Motor neuron (in vitro differentiated cells): ENCODE measurements at places on chromosomes 11 and 22.

DNA sequence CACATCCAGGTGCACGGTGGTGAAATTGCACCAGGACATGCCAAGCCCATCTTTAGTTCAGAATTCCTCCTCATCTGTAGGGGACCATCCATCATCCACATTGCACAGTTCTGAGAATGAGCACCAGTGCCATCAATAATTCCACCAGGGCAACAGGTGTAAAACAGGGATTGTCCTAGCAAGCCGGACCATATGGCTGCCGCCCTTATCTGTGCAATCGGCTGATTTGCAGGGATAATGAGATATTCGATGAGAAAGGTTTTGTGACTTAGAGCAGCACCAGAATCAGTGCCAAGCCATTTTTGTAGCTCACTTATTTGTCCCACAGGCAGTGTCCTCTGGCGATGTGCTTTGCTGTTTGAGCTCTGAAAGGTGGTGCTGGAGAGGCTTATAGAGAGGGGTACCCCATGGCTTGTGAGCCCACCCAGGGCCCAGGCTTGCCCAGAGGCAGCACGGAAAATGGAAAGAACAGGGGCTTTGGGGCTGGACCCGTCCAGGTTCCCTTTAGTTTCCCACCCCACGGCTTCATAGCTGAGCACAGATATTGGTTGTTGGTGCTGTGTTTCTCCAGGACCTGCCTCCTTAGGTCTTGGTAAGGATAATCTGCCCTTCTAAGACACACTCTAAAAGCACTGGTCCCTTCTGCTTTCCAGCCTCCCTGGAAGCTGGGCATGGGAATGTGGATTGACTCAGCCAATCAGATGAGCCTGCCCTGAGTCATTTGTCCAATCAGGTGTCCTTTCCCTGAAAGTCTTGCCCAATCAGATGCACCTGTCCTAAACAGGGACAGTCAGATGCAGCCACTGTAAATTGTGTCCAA lies 84.0 kb upstream of the SHANK2 start:
- ATAC-seq, result no peak

- no peak for ATAC-seq
Measured at GRCh38 chr11:20926799-20927540, 257.6 kb downstream of the NELL1 start.

DNA sequence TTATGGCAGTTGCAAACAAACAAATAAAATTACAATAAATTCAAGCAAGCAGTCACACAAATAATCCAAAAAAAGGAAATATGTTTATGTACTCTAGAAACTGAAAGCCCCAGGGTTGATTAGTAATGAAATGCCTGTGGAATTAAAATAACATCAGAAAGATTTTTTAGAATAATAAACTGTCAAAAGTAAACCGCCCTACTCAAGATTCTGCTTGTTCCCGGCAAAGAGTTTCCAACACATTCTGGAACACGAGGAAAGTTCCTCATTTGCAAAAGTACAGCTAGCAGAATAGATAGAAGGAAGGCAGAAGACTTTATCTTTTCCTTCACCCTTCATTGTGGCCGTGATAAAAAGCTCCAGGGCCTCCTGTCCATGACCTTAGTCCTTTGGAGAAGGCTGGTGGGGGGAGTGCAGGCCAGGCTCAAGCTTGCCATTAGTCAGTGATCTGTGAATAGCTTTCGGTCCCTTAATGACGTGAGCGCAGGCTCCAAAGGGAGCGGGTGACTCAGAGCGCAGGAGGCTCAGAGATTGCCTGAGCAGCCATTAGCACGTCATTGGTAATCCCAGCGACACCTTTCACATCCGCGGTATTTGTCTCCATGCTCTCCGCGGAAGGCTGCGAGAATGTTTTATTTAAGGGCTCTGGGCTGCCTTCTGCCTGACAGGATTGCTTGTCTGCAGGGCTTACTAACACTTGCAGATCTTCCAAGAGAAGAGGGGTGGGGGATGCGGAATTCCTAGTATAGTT lies 458.3 kb downstream of the METTL15 start:
- ATAC-seq, result peak; percentile 100

- no peak for ATAC-seq
Measured at GRCh38 chr11:69924308-69925161, 105.3 kb upstream of the FGF3 start.

DNA sequence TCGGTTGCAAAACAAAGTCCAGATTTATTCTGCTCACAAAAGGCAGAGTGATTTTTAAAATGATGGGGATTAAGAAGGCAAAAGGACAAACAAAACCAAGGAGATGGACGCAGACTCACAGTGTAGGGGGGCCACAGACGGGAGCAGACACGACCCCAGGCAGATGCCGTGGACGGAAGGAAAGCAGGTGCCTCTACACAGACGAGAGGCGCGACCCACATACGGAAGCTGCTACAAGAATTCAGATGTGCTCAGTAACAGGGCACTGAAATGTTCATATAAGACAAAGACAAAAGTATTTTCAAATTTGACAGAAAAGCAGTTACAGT lies 148.9 kb downstream of the BRD1 start:
- ATAC-seq, result no peak

DNA sequence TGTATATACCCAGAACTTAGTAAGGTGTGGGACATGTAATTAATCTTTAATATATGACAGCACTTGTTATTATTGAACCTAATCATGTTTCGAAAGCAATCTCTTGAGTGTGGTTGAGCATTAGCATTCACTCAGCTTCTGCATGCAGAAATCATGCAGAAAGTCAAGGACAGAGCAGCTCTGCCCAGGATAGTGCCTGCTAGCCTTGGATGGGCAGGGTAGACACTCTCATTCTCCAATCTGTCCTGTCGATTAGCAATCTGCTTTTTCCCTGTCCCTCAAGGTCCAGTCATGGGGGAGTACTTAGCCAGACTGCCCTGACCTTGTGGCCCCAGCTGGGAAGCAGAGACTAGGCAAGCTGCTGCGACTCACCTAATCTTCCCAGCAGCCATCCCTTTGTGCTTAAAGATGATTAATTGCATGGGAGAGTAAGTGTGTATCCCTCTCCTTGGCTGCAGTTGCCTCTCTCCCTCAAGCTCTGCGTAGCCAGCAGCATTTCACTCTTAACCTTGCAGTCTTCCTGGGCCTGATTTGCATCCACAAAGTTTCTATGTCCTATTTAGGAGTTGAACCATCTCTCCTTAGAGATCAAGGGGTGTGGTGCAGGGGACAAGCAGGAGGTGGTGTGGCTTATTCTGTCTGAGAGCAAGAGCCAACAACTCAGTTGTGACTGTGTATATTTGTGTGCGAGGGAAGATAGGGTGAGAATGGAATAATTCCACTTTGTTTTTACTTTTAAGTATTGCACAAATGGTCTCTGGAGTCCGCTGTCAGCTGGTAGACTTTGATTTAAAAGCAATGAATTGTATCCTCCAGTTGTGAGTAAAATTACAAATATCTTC lies 101.4 kb downstream of the FDX1 start:
- peak; percentile 94 for ATAC-seq

- ATAC-seq, result no peak
Measured at GRCh38 chr11:58844361-58845005, at the start of gene GLYATL2. GLYATL2 (minus strand) TSS chr11:58844704; CDS start chr11:58839612, 5,092 bp downstream.

- ATAC-seq, result peak; percentile 86
Measured at GRCh38 chr11:19474954-19475721, 234.4 kb upstream of the E2F8 start.

DNA sequence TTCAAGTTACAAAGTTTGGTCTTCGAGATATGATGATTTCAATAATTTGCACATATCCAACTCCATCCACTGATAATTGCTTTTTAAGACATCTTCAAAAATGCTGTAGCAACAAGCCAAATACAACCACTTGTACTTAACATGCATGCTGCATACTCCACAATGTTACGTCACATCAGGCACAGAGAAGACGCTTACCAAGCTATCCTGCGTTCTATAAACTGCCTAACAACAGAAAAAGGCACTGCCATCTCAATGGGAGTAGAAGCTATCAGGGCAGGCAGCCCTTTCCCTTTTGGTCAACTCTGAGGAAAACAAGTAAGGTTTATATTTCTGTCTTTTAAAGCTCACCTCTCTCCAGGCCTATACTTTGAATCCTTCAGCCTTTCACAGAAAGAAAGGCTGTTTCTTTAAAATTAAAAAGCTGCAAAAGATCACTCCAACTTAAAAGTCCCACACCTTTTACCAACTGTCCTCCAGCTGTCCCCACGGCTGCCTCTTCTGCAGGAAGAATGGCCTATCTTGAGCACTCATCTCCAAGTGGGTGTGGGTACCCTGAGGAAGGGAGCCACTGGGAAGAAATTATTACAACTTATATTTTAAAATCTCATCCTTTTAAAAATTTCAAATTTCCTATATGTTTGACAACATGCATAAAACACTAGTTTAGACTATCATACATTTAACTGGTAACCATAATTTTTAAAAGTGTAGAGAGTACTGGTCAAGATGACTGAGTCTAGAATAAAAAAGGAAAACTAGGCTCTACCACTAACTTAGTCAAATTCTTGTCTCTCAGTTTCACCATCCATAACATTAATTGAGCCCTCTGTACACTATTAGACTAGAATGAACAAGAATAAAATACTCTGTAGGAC lies 14.5 kb downstream of the PHF21A start:
- ATAC-seq, result peak; percentile 49

- no peak for ATAC-seq
Measured at GRCh38 chr22:38402204-38402603, 52.8 kb downstream of the KCNJ4 start.

DNA sequence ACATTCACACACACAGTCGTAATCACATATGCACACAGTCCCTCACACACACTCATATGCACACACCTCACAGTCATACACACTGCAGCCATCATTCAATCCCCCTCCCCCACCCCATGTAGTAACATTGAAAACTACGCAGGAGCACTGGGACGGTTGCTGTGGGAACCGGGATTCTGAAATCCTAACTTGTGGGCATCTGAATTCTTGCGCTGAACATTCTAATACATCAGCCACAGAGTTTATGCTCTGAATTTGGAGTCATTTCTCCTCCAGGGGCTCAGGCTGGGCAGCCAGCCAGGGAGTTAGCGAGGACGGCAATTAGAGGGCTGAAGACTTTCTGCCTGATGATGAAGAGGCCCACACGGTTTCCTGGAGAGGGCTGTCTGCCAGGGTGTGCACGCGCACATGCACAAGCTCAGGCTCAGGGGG lies 32.7 kb downstream of the CD6 start:
- peak; percentile 54 for ATAC-seq

DNA sequence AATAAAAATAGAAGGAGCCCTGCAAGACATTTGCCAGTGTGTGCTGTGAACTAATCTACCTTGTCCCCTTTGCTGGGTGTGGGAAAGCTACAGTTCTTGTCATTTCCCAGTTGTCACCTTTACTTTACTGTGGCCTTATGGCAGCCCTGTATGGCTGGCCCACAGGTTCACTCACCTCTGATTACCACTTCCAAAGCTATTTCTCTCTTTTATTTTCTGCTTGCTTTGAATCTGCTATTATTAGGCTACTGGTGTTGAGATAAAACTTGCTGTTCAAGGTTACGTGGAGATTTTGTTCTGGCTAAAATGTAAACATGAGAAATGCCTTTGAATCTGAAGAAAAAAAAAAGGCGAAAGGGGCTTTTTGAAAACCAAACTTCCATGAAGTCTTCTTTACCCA lies 9.6 kb upstream of the CABP2 start:
- ATAC-seq, result no peak

- no peak for ATAC-seq
Measured at GRCh38 chr11:1351278-1351937, 38.3 kb upstream of the BRSK2 start.

DNA sequence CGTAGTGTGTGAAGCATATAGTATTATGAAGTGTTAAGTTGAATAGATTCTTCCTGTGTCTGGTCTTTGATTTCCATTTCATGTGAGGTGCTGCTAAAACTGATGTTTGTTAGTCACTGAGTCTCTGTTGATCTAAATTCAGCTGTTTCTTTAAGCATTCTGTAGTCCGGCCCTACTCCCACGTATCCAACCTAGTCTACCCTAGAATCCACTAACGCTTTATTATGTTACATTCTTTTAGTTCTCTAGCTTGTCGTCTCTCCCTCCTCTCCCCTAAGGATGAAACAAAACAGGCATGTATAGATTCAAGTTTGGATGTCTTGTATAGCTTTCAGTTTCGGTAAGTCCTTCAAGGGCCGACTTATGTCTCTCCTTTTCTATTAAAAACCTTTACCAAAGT lies 4.1 kb downstream of the WEE1 start:
- no peak for ATAC-seq

DNA sequence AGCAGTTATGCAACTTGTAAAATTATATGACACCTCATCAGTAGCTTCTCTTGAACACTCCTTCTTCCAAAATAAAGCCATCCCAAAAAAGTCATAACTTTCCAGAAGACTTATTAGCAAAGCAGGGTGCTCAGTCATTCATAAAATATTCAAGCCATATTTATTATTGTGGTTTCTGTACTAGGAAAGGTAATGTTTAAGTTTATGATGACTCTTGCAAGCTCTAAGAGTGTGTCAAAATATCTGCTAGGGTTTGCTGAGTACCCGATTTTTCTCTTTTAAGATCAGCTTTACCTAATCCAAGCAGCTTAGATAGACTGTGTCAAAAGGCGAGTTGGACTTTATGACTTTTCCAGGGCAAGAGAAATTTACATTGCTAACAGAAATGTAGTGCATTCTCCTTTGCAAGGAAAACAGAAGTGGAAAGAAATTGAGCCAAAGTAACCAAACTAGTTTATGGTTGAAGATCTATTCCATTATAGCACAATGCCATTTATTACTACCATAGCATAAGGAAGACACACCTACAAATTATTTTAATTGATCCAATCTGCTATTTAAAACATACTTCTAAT lies 98.0 kb upstream of the SOX6 start:
- peak; percentile 82 for ATAC-seq

DNA sequence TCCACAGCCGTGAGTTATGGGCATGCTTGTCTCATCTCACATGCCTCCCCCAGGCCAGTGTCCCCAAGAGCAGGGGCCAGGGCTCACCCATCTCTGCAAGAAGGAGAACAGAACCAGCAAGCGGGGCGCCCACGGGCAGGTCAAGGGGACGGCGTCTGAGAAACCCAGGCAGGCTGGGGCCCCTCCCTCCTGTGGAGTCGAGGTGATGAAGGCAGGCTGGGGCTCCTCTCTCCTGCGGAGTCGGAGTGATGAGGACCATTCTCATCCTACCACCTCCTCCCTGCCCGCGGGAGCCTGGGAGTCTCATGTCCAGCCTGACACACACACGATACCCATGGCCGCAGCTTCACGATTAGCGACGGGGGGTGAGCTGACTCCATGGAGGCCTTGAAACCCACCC lies 141.9 kb downstream of the CTTN start:
- ATAC-seq, result no peak

- peak; percentile 79 for ATAC-seq
Measured at GRCh38 chr11:129815596-129816461, at the start of gene TMEM45B. TMEM45B (plus strand) TSS chr11:129815848; CDS start chr11:129852483, 36,635 bp downstream.

DNA sequence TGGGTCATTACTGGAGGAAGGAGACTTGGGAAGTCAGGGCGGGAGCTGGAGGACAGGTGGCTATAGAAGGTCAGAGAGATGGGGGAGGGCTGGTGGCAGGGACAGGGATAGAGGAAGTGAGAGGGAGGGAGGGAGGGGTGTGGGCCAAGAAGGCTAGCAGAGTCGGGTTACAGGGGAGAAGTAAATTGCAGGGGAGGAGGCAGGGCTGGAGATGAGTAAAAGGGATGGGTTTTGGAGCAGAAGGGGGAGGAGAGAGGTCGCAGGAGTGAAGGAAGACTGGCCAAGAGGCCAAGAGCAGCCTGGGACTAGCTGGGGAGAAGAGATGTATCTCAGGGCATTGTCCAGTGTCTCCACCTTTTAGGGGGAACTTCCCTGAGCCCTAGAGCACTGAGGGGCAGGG lies 33.0 kb downstream of the LRRC10B start:
- ATAC-seq, result peak; percentile 4
